Left renal cortex interstitium (tissue), 4 donors: ENCODE measurements at places on chromosomes 13 and 19. TPM values are rescaled to one million over a fixed set of nuclear protein-coding genes. Genes with fewer than 3 reads are reported as not detected.

DNA sequence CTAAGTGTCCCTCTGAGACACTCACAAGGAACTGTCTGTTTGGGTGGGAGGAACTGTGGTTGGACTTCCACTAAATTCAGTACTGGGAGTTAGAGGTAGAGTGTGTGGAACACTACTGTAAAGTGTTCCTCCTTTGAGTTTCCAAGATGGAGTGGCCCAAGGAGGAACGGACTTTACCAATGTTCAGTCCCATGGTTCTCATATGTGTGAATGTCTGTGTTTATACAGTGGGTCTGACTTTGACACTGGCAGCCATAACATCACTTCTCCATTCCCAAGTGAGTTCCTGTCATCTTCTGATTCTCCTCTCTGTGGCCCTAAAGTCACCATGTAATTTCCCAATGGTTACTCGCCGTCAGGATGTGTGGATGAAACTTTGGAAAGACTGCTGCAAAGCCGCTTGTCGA, 136.8 kb upstream of the SERP2 start:
- DNase-seq = no peak

GRCh38 chr13:30129411-30129810, 177.9 kb downstream of the KATNAL1 start:
- no peak for DNase-seq

DNA sequence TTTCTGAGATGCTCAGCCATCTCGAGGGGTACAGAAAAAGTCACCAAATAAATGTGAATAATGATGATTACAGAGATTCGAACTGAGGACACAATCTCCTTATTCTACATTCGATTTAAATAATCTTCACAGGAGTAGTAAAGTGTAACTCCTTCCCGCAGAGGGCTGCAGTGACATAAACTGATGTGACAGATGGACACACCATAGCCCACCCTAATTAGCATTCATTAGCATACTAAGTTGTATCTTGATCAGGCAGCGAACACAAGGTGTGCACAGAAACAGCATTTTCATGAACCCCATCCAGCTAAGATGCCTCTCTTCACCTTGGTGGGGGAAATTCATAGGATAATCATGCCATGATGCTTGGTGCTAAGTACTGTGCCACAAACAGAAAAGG, 83.0 kb downstream of the TNFSF11 start:
- no peak for DNase-seq

- DNase-seq = no peak
Observed at GRCh38 chr19:33904681-33905080, 108.0 kb downstream of the KCTD15 start.

DNA sequence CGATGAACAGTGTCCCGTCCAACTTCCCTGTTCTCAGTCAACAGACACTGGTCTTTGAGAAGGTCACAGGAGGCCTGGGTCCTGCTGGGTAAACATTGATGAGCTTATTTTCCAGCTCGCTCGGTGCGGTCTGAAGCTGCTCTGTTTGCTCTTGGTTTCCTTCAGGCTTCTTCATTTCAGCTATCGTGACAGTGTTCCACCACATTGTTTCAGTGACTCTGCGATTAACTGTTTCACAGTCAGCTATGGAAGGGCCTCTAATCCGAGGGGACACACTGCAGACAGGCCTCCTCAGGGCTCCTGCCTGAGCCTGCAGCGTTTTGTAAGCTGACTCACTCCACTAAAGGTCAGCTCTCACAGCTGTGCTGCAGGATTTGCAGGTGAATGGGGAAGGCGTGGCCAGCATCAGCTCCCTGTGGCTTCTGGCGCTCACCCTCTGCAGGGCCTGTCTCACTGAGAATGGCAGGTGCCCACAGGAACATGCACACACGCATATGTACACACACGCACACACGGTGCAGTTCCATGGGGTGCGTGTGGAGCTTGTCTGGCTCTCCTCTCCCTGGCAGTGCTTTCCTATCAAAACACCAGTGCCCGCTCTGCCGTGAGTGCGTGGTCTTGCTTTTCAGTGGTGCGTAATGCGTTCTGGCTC, 62.9 kb upstream of the MCF2L start:
- DNase-seq = no peak

- no peak for DNase-seq
Observed at GRCh38 chr19:54373781-54374631, 9.3 kb upstream of the LAIR1 start.

DNA sequence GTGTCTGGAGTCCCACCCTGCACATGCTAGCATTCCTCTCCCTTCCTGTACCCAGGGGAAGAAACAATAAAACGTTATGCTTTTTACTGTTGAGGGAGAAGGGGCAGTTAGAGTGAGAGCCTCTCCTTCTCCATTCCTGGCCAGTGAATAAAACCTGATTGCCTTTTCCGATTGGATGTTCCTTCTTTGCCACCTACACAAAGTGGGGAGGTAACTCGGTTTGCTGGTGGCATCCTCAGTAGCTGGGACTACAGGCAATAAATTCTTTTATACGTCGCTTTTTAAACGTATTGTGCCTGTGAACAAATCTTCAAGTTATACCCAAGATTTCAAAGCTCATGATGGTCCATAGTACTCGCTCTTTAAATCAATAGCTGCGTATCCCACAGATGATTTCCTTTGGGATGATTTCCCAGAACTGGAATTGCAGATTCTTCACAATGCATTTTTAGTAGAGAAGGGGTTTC, 660 bp upstream of the MVB12A start:
- DNase-seq = no peak

DNA sequence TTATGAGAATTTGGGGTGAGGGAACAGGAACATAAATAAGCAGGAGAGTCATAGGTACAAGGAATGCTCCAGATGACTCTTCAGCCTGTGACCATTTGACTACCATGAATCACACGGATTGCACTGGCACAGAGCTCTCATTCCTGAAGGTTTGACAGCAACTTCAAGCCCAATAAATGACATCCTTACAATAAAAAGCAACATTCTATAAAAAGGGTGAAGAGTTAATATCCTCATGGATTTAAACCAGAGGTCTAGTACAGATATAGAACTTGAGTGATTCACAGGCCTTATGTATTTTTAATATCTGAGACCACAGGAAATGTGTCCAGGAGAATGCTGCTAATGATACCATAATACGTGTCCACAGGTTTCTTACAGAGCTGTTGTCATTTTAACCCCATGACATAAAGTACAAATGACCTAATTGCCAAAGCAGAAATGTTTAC, 158.1 kb downstream of the IRS2 start:
- no peak for DNase-seq

DNA sequence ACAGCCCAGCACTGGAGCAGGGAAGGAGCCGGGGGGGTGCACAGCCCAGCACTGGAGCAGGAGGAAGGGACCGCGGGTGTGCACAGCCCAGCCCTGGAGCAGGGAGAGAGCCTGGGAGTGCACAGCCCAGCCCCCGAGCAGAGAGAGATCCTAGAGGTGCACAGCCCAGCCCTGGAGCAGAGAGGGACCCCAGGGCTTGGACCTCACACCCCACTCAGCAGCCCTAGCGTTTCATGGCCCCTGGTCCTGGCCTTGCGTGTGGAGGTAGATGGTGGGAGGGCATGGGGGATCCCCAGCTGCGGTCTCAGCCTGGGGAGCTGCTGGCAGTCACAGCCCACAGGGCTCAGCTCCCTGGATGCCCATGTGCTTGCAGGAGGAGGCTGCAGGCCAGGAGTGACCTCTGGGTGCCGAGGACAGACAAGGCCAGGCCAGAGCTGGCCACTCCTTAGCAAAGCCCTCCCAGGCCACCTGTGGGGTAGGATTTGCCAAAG, 25.1 kb downstream of the GAS6 start:
- DNase-seq = no peak

DNA sequence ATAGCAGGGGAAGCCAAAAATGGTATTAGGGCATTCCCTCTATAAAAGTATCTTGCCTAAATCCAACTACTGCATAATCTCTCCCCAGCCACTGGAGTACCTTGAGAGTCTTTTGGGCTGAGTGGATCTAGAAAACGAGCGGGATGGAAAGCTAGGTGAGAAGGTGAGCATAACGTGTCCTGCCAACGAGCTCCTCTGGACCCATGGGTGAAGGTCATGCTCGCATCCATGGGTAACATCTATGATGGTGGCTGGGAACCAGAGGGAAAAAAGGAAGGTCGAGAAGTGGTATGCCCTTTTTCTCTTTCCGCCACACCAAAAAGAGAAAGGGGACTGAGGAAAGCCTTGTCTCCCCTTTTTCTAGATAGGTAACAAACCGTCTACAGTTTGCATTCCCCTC, 63.0 kb downstream of the ZNF208 start:
- DNase-seq = no peak

DNA sequence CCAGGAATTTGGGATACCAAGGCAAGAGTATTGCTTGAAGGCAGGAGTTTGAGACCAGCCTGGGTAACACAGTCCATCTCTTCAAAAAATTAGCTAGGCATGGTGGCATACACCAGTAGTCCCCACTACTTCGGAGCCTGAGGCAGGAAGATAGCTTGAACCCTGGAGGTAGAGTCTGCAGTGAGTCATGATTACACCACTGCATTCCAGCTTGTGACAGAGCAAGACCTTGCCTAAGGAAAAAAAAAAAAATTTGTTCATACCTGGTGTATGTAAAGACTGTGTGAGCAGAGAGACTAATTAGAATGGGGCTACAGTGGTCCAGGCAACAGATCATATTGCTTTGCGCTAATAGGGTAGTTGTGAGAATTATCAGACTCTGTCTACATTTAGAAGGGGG, 778.3 kb upstream of the PCDH20 start:
- DNase-seq = no peak

GRCh38 chr19:40590464-40591265, 10.5 kb upstream of the LTBP4 start:
- no peak for DNase-seq

GRCh38 chr19:49579947-49580263, 451 bp downstream of the NOSIP start:
- DNase-seq = no peak

Gene PLEKHF1
- polyA plus RNA-seq = 1.4 TPM

Gene CD209
- polyA plus RNA-seq = 1.2 TPM

Gene C5AR1
- polyA plus RNA-seq = 11.8 TPM
